NCI-H1436 treated with DMSO at 0.1 percent for 48 hours (cell line): ENCODE measurements at places on chromosomes 6 and 20.

- no peak for DNase-seq
Observed at GRCh38 chr20:48681873-48682426, 145.8 kb downstream of the PREX1 start.

DNA sequence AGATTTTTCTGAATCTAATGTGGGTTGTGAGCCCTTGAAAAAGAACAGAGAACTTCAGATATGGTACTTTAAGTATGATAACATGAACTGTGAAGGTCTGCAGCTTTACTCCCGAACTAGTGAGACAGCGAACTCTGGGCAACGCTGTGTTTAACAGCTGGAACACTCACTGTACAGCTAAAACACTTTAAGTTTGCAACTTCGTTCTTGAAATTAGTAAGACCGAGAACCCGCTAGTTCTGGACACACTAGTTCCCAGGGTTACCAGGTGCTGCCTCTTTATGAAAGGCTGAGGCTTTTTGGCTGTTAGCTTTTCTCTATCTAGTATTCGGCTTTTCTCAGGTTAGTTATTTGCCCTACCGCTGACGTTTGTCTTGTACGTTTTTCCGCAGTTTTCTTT is 52.9 kb downstream of the RIOK1 start:
- DNase-seq: no peak

DNA sequence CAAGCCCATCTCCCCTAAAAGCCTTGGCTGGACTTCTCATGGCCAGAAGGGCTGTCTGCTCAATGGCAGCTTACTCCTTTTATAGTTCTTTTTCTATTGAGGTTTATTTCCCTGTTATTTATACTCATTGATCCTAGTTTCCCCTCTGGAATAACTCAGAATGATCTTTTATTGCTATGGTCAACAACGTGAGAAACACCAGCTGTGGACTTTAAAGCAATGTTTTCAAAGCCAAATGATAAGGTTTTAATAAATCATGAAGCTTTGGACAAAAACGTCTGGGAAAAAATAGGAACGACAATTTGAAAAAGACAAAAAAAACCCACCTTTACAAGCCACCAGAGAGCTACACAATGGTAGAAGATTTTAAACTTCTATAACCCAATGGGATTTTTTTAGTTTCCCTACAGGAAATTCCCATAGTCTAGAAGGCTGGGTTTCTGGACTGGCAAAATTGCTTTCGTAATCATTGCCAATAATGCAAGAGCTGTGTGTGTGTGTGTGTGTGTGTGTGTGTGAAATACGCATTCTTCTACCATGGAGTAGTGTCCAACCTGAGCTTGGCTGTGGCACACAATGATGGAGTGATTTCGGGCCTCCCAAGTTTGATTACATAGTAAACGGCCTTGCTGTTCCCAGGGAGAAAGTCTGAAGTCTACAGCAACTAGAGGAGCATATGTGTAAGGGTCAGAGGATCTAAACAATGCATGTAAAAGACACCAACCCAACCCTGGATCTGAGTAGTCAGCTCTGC is 396.0 kb downstream of the SYNE1 start:
- no peak for DNase-seq

DNA sequence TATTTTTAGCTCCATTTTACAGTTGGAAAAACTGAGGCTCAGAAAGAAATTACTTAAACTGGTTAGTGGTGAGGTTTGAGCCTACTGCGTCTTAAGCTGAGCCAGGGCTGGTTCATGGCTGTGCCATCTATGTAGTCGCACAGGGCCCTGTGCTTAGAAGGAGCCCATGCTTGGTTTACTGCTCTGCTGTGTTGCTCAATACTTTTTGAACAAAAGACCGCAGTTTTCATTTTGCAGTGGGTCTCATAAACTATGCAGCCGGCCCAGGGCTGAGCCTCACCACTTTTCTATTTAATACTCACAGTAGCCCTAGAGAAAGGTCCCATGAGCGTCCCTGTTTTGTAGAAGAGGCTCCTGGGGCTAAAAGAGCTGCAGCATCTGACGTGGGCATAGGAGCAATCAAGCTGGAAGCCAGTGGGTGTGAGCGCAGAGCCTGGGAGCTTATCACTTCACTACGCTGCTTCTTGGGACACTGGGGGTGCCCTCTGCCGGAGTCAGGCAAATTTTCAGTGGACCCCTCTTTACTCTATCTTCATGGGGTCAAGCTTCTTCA is 501 bp downstream of the SIRPB2 start:
- no peak for DNase-seq

GRCh38 chr6:70520575-70520974 is 46.2 kb upstream of the SDHAF4 start:
- DNase-seq: no peak

GRCh38 chr6:47630587-47630986 is 67.8 kb upstream of the ADGRF4 start:
- DNase-seq: no peak
